ENCODE measurements at places on chromosomes 1 and 21.

DNA sequence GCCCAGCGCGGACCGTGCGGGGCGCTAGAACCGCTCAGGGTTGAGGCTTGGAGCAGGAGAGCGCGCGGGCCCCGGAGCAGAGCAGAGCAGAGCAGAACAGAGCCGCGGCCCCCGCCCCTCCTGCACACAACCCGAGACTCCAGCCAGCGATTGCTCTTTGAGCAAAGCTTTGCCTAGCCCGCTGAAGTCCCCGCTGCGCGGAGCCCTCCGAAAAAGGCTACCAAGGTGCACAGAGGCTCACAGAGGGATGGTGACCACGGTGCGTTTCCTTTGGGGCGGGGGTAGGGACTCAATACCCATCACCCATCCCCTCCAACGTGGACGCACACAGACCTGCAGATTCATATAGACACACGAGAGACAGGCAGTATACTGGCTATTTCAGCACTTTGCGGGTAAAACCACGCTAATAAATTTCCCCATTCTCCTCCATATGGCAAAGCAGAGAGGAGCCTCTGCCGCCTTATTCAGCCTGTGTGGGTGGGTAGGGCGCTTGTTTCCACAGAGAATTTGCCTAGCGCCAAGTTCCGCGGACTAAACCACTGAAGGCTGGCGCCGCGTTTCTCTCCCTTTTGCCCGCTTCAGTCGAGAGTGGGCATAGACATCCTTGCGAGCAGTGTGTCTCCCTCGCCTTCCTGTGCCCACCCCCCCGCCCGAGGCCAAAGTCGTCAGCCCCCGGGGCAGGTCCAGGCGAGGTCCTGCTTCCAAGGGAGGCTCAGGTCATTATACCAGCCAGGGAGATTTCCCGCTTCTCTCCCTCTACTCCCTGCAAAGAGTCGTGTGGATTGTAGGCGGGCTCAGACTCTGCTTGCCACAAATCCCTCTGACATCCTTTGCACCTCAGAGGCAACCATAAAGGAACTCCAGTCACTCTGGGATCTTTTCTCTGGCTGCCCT is 8.5 kb downstream of the HLX start:
- DNase-seq, result no peak

- no peak for DNase-seq
These were observed at the start of gene DCDC2B for GRCh38 chr1:32208891-32209328. Gene DCDC2B, plus strand, starts transcription at chr1:32209089. Its CDS starts 5 bp downstream, at chr1:32209094.

GRCh38 chr1:215672482-215672881 is 105.4 kb downstream of the KCTD3 start:
- DNase-seq, result no peak

DNA sequence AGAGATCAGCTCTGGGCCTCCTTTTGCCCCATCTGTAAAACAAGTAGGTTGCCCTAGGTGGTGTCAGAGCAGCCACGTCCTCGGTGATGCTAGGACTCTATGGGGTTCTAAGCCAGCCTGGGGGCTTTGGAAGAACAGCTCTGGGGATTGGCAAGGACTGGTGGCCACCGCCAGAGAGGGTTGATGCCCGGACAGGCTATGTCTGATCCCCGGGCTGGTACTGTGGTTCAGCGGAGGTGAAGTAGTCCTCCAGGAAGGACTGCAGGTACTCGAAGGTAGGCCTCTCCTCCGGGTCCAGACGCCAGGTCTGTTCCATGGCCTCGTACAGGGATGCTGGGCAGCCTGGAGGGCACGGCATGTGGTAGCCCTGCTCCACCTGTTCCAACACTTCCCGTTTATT is 8.8 kb upstream of the AHDC1 start:
- no peak for DNase-seq

- DNase-seq, result peak; percentile 89
These were observed 12.3 kb downstream of the TNFRSF1B start for GRCh38 chr1:12179111-12179519.

DNA sequence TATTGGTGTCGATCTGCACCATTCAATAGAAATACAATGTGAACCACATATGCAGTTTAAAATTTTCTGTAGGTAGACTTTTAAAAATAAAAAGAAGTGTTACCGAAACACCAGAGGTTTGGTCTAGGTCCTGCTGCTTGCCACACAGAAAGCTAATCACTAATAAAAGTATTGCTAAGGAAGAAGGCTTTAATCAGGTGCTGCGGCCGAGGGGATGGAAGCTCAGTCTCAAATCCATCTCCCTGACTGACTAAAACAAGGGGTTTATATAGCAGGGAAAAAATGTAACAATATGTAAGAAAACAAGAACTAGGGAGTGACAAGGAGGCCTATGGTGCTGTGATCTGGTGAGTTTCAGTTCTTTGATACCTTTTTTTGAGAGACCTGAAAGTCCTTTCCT is 99.3 kb downstream of the XPR1 start:
- no peak for DNase-seq

DNA sequence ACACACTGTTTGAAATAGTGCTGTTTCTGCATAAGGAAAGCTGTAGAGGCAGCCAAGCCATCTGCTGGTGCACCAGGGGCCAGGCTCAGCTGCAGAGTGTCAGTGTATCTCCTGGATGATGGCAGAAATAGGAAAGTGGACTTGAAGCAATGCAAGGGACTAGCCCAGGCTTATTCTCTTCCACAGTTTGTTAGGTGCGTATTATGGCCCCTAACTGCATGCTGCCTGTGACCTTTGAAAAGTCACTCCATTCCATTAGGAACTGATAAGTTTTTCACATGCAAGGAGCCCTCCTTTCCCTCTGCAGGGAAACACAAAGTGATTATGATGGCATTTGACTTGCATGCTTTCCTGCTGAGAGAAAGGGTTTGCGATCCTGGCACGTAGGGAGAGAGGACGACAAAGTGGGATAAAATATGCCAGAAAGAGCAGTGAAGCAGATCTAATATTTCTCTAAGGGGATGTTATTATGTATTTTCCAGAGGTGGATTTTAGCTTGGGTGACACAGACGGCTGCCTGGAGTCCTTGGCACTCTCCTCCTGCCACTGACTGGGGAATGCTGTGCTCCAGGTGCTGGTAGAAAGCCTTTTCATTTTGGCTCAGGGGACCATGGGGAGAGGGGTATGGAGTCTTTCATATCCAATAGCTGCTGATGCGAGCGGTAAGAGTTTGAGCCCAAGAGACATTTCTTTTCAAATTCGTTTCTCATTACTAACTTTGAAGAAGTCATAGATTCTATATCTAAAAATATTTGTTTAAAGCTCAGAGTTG is 402.1 kb upstream of the B3GALT2 start:
- DNase-seq, result no peak

GRCh38 chr1:9404117-9404914 is 111.6 kb downstream of the SPSB1 start:
- DNase-seq, result no peak

DNA sequence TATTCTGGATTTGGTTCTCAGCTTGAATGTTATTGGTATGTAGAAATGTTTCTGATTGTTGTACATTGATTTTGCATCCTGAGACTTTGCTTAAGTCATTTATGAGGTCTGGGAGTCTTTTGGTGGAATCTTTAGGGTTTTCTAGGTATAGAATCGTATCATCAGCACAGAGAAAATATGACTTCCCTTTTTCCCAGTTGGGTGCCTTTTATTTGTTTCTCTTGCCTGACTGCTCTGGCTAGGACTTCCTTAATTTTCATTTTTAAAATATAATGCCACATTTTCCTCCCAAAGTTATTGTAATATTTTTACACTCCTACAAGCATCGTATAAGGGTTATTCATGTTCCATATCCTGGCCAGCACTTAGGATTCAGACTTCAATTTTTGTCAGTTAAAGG is 111.1 kb downstream of the FNBP1L start:
- DNase-seq, result no peak

- DNase-seq, result no peak
These were observed 6.1 kb upstream of the LDLRAP1 start for GRCh38 chr1:25537153-25537831.

DNA sequence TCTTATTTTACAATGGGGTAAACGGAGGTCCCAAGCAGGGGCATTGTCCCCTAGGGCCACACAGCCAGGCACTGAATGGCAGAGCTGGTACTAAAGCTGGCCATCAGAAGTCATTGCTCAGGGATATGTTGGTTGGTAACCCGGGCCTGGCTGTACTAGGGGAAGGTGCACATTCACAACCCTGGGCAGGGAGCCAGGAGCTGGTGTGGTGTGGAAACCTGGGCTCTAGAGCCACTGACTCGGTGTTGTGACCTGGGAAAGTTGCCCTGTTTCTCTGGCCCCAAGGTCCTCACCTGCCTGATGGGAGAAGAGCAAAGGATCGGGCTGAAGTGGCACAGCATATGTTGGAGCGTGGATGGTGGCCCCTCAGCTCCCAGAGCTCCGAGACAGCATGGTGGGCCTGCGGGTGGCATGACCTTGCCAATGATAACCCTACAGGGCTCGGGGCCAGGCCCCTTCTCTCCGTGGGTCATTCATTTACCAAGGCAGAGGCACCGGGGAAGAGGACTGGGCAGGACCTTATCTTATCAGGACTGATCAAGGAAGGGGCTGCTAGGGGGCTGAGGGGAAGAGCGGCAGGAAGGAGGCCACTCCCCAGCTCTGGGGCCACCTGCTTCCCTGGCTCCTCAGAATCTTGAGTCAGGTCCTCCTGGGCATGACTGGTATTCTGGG is 274.1 kb downstream of the TRABD2B start:
- DNase-seq, result no peak

- DNase-seq, result no peak
These were observed 27.3 kb downstream of the LHX9 start for GRCh38 chr1:197944485-197944884.

DNA sequence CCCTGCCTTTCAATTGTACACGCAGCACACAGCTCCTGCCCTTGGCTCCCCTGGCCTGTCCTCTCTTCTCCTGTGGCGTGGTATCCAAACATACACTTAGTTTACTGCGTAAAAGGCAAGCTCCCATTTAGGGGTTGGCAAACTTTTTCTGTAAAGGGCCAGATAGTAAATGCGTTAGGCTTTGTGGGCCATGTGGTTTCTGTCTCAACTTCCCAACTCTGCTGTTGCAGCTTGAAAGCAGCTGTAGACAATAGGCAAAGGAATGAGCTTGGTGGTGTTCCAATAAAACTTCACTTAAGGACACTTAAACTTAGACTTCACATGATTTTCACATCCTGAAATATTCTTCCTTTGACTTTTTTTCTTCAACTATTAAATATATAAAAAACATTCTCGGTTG is 63.3 kb downstream of the RHOU start:
- no peak for DNase-seq

GRCh38 chr1:241972703-241973369 is 15.3 kb downstream of the BECN2 start:
- DNase-seq, result no peak

GRCh38 chr1:53450225-53450624 is 9.0 kb upstream of the DMRTB1 start:
- no peak for DNase-seq

DNA sequence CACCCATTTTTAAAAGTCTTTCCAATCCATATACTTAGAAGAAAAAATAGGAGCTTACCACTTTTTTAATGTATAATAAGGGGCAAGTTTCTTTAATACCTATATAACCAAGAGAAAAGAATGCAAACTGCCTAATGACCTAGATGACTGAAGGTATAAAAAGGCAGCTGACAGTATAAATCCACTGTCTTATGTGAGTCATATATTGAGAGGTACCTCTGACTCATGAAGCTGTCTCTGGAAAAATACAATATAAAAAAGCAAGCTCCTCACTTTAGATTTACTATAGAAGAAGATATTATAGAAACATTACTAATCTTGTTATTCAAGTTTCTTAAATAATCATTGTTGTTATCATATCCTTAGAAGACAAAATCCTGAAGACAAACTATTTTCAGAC is 144.2 kb downstream of the VAV3 start:
- no peak for DNase-seq

- no peak for DNase-seq
These were observed 2.8 kb downstream of the GSTM5 start for GRCh38 chr1:109714661-109715372.

- DNase-seq, result no peak
These were observed 186.1 kb downstream of the FGGY start for GRCh38 chr1:59482986-59483385.

DNA sequence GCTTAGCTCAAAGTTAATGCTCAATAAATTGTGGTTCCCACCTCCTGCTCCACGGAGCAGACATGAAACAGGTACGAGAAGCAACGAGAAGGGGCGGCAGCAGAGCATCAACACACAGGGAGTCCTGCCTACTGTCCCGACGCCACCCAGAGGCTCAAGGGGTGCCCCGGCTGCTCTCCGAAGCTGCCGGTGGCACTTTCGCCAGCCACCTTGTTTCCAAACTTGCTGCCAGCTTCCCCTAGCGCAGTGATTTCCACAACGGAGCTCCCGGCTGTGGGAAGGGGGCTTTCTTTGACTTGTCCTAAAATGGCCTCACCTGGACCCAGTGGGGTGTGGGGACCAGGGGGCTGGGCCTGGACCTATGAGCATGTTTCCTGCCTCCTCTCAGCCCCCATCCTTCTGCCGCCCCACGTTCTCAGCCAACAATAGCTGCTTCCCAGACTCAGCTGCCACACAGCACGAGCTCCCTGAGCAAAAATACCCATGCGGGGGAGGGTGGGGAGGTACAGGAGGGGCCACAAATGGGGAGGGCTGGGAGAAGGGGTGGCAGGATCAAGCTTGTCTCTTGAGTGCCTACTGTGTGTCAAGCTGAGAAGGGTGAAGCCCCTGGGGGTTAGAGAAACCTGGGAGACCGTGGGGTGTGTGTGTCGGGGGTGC is 35.6 kb upstream of the ECE1 start:
- no peak for DNase-seq

GRCh38 chr21:29718081-29718815 is 221.5 kb downstream of the GRIK1 start:
- DNase-seq, result no peak

- DNase-seq, result no peak
These were observed 34.0 kb upstream of the BACH1 start for GRCh38 chr21:29264721-29265120.

DNA sequence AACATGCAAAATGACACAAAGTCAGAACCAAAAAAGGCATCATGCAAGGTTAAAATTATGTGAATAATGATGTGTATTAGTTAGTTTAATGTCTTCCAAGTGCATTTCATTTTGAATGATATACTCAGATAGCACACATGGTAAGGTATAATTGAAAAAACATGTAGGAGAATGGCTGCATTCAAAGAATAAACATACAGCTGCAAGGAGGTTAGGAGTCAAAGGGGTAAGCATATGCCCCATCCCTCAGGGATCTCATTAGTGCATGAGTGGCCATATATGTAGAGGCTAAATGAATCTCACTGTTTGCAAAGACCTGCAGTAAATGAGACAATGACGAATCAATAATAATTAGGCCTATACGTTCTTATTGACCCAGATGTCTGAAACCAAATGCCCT is 179.7 kb upstream of the HOOK1 start:
- no peak for DNase-seq

GRCh38 chr1:41672173-41672572 is 187.7 kb upstream of the EDN2 start:
- no peak for DNase-seq

DNA sequence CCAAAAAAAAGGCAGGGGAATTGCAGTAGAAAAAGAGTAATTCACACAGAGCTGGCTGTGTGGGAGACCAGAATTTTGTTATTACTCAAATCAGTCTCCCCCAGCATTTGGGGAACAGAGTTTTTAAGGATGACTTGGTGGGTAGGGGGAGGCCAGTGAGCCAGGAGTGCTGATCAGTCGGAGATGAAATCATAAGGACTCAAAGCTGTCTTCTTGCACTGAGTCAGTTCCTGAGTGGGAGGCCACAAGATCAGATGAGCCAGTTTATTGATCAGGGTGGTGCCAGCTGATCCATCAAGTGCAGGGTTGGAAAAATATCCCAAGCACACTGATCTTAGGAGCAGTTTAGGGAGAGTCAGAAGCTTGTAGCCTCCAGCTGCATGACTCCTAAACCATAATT is 23.7 kb upstream of the EDARADD start:
- DNase-seq, result no peak
